SJSA1 (cell line): ENCODE measurements at places on chromosomes 5 and 9. TPM values are rescaled to one million over a fixed set of nuclear protein-coding genes. Genes with fewer than 3 reads are reported as not detected.

ZNF366 gene
- not detected in 2 replicates for total RNA-seq

GRCh38 chr5:173963182-173963838, 25.7 kb upstream of the C5orf47 start:
- peak; percentile 57 for DNase-seq

DNA sequence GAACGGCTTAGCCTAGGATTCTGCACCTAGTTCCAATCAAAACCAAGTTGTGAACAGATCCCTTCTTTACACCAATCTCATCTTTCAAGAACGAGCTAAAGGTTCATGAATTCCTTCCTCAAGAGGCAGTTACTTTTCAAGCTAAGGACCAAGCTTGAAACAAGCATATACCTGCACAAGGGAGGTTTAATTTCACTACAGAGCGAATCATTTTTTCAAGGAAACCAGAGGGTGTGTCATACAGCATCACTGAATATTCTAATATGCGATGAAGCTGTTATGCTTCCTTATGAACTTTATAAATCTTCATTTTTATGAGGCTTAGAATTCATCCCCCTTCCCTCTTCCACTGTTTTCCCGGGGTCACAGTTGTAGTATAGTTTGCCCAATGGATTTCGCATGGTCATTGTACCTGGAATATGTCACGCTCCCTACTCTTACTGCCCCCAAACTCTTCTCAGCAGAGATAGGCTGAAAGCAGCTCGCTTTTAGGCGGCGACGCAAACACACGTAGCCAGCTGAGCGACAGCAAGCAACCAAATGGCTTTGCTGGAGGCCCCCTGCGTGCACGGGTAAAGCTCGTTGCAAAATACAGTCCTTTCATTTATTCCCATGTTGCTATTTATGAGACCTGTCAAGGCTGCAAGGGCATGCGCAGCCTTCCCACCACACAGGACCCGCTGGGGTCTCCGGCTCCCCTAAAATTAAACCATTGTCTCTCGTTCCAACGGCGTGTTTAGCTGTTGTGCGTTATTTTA, 832 bp downstream of the LMBRD2 start:
- DNase-seq = peak; percentile 33

DNA sequence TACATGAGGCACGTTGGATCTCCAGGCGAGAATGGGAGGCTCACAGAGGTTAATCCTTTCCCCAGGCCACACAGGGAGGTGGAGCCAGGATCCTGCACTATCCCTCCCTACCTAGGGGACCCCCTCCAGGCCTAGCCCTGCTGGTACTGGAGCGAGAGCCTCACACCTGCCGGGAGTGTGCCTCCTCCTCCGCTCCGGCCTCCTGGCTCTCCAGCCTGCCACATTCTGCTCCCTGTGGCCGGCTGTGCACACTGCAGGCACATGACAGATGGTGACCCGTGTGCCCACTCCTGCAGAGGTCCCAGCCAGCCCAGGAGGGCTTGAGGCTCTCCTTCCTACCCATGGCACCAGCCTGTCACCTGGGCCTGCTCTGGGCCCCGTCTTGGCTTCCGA, 93.4 kb downstream of the RXRA start:
- DNase-seq = no peak

DNA sequence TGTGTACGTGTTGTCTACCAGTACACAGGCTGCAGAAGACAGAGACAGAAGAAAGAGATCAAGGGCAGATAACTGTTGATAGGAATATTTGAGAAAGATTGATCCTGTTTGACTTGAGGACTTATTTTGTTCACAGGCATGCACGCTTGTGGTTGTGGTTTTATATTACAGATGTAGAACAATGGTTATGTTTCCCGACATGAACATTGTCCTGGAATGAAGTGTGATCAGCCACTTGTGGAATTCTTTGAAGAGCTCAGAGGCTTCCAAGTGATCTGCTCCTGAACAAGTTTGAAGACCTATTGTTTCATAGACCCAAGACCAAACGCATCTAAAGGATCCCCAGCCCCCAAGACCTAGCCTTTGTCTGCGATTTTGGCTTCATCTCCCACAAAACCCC, 13.7 kb downstream of the TEX53 start:
- DNase-seq = no peak

DNA sequence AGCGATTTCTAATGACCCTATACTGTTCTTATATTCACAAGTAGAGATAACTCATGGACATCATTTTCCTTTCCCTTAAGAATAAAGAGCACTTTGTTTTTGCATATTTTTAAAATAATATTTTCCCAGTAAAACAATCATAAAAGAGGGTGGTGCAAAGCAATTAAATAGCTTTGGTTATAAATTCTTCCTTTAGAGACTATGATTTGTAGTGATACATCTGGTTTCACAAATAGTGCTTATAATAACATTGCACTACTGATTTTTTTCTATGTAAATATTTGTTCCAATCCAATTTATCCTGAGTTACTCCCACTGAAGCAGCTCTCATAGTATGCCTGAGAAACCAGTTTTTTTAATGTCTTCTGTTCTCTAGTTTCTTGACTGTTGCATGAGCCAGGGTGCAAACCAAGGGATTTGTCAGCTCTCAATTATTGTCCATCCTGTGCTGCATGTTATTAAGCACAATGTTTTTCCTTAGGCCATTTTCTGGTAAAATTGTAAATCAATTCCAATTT, 74.7 kb downstream of the LURAP1L start:
- DNase-seq = no peak

GRCh38 chr5:39675676-39676075, 250.9 kb upstream of the DAB2 start:
- DNase-seq = no peak
